ENCODE measurements at places on chromosomes 7 and 10.

- H3K4me1 ChIP-seq: no peaks in the 10 kb centered on the region
- DNase-seq: no peak
- H3K4me3 ChIP-seq: no peak overlapping the region
- no peak overlapping the region for H3K27ac ChIP-seq
Observed at GRCh38 chr10:92742331-92743228, 52.8 kb downstream of the HHEX start.

GRCh38 chr10:81944609-81945008 lies 69.6 kb downstream of the NRG3 start:
- H3K27ac ChIP-seq: no peak overlapping the region
- no peaks in the 10 kb centered on the region for H3K4me1 ChIP-seq
- no peaks in the 10 kb centered on the region for H3K36me3 ChIP-seq

DNA sequence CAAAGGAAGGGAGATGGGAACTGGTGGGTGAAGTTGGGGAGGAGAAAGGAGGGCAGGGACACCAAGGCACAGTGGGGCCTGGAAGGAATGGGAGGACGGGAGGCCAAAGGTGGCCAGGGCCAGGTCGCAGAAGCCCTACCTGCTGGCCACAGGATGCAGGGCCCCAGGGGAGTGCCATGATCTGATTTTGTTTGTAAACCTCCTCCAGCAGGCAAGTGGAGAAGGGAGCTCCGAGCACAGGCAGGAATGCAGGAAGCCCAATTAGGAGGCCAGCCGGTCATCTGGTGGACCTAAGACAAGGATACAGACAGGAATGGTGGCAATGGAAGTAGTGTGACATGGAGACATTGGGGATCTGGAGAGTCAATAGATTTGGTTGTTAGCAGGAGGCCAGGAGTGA lies 107.0 kb upstream of the ZMIZ1 start:
- DNase-seq: no peak
- no peak overlapping the region for H3K4me3 ChIP-seq
- H3K27ac ChIP-seq: no peak overlapping the region
- no peaks in the 10 kb centered on the region for H3K27me3 ChIP-seq
- no peaks in the 10 kb centered on the region for H3K36me3 ChIP-seq
- peaks cover 39% of the 10 kb centered on the region for H3K4me1 ChIP-seq

DNA sequence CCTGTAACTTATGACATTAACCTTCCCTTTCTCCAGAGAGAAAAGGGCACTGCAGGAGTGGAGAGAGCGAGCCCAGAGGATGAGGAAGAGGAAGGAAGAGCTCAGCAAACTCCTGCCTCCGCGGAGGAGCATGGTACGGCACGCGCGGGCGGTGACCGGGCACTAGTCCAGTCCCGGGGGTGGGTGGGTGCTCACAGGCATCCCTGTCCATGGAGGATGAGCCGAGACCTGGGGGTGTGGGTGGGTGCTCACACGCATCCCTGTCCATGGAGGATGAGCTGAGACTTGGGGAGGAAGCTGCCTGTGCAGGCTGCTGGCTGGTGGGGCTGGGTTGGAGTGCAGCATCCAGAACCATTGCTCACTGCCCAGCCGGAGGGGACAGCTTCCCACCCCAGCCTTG lies 23.8 kb downstream of the LRRC27 start:
- peak; percentile 88 for DNase-seq
- H3K4me1 ChIP-seq: no peaks in the 10 kb centered on the region
- no peak overlapping the region for H3K4me3 ChIP-seq
- H3K27ac ChIP-seq: no peak overlapping the region
- H3K36me3 ChIP-seq: peaks cover 4% of the 10 kb centered on the region
- H3K27me3 ChIP-seq: no peaks in the 10 kb centered on the region

GRCh38 chr10:75350791-75351190 lies 50.8 kb downstream of the ZNF503 start:
- H3K4me1 ChIP-seq: peaks cover 7% of the 10 kb centered on the region
- H3K27me3 ChIP-seq: peaks cover 1% of the 10 kb centered on the region
- no peak for DNase-seq
- H3K36me3 ChIP-seq: no peaks in the 10 kb centered on the region

DNA sequence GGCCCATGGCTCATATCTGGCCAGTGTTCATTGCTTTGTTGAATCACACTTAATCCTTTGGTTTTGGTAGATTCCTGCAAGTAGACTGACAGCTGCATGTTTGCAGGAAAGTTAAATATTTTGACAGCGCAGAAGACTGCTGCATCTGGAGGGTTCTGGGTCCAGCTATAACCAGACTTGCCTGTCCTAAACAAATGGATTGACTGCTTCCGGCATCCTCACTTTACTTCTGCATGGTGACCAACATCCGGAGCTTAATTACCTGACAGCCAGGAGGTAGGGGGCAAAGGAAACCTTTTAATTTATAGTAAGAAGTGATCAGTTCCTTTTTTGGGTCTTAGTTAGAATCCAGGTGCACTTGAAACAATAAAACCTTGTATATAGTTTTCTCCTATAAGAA lies 263.3 kb downstream of the SNX10 start:
- peaks cover 17% of the 10 kb centered on the region for H3K27me3 ChIP-seq
- no peak overlapping the region for H3K4me3 ChIP-seq
- H3K4me1 ChIP-seq: no peaks in the 10 kb centered on the region
- no peak overlapping the region for H3K27ac ChIP-seq

GRCh38 chr10:121668314-121669027 lies 70.2 kb upstream of the FGFR2 start:
- H3K27ac ChIP-seq: peak overlapping the region; percentile 17
- H3K36me3 ChIP-seq: no peaks in the 10 kb centered on the region
- H3K4me3 ChIP-seq: no peak overlapping the region
- no peaks in the 10 kb centered on the region for H3K27me3 ChIP-seq

GRCh38 chr7:15085366-15085765 lies 182.8 kb upstream of the DGKB start:
- no peaks in the 10 kb centered on the region for H3K36me3 ChIP-seq
- peaks cover 34% of the 10 kb centered on the region for H3K4me1 ChIP-seq
- no peak for DNase-seq
- no peaks in the 10 kb centered on the region for H3K27me3 ChIP-seq

GRCh38 chr10:58672845-58673244 lies 160.2 kb downstream of the BICC1 start:
- no peaks in the 10 kb centered on the region for H3K27me3 ChIP-seq
- H3K36me3 ChIP-seq: peaks cover 4% of the 10 kb centered on the region
- peak overlapping the region; percentile 62 for H3K27ac ChIP-seq
- no peak for DNase-seq
- no peak overlapping the region for H3K4me3 ChIP-seq
- peaks cover 38% of the 10 kb centered on the region for H3K4me1 ChIP-seq

DNA sequence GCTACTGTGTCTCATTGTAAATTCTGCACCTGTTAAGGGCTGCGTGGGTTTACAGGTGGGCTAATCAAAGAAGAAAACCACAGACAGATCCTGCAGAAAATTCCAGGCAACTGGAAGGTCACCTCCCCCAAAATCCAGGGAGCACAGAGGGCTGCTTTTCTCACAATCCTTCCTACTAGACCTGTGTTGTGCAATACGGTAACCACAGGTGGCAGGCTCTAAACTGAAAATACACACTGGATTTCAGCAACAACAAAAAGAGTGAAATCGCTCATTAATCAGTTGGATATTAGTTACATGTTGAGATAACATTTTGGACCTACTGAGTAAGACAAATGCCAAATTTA lies 83.2 kb downstream of the SLC16A9 start:
- no peaks in the 10 kb centered on the region for H3K4me1 ChIP-seq
- H3K27ac ChIP-seq: no peak overlapping the region
- peaks cover 20% of the 10 kb centered on the region for H3K27me3 ChIP-seq
- H3K36me3 ChIP-seq: no peaks in the 10 kb centered on the region

DNA sequence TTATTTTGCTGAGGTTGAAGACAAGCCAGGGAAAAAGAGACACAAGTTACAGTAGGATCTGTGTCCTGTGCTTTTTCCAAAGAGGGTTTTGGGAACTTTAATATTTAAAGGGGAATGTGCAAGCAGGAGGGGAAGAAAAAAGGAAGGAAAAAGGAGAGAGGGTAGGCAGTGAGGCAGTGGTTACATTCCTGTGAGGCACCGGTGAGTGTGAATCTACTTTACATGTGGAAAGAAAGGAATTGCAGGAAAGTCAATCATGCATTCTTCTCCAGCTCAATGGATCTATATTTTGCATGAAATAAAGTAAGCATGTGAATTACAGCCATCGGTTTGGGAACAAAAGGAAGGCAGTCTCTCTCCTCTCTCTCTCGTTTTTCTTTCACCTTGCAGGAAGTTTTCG lies 12.6 kb upstream of the DYNC2I1 start:
- no peak overlapping the region for H3K4me3 ChIP-seq
- no peak for DNase-seq
- no peaks in the 10 kb centered on the region for H3K36me3 ChIP-seq
- H3K27ac ChIP-seq: no peak overlapping the region
- H3K4me1 ChIP-seq: peaks cover 11% of the 10 kb centered on the region
- no peaks in the 10 kb centered on the region for H3K27me3 ChIP-seq

DNA sequence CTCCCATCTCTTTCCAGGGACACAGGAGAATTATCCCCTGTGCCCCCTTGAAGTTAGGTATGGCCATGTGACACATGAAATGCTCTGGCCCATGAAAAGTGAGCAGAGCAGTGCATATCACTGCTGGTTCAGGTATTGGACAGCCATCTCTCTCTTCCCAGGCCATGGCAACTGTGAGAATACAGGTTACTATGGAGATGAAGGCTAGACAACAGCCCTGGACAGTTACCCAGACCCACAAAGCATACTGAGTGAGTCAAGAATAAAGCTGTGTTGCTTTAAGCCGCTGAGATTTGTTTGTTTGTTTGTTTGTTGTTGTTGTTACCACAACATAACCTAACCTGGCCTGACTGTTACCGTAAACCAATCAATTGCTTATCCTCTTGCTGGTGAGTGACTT lies 722.3 kb downstream of the KCNMA1 start:
- H3K36me3 ChIP-seq: peaks cover 5% of the 10 kb centered on the region
- H3K27ac ChIP-seq: no peak overlapping the region
- H3K4me1 ChIP-seq: peaks cover 17% of the 10 kb centered on the region
- H3K4me3 ChIP-seq: no peak overlapping the region
- no peaks in the 10 kb centered on the region for H3K27me3 ChIP-seq
- no peak for DNase-seq

DNA sequence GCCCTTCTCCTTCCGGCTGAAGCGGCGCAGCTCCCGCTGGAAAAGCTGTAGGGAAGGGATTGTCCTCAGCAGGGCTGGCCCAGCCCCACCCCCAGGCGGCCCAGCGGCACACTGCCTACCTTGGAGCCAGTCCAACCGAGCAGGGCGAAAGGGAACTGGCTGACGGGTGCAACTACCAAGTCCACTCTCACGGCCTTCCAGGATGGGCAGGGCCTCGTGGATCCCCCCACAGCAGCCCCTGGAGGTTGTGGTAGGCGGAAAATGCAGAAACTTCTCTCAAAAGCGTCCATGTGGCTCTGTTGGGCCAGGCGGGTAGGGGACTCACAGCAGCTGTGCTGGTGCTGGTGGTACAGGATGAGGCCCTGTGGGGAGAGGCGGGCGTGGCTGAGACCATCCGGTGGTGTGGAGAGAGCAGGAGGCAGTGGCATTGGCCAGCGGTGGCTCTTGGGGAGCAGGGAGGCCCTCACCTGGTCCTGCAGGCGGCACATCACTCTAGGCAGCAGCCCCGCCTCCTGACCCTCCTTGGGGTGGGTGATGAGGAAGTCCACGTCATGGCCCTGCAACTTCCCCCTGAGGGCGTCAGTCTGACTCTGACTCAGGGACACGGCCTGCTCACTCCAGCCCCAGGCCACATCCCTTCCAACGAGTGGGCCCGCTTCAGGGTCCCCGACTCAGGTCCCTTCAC lies 8.4 kb upstream of the PGAM2 start:
- no peak overlapping the region for H3K4me3 ChIP-seq
- H3K27me3 ChIP-seq: no peaks in the 10 kb centered on the region
- peak overlapping the region; percentile 22 for H3K27ac ChIP-seq

- H3K4me1 ChIP-seq: no peaks in the 10 kb centered on the region
- peaks cover 5% of the 10 kb centered on the region for H3K27me3 ChIP-seq
- H3K4me3 ChIP-seq: no peak overlapping the region
Observed at GRCh38 chr7:99155211-99155610, 11.3 kb upstream of the SMURF1 start.
